ENCODE measurements at places on chromosomes 12 and 14. TPM values are rescaled to one million over a fixed set of nuclear protein-coding genes. Genes with fewer than 3 reads are reported as not detected.
A peak's percentile ranks its signal among the peaks of the same experiment; 100 is the strongest.

- DNase-seq = no peak
These were observed 91.0 kb downstream of the BORCS5 start for GRCh38 chr12:12447837-12448236.

GRCh38 chr12:122951979-122952892 lies 14.0 kb downstream of the ABCB9 start:
- peak; percentile 75 for DNase-seq

DNA sequence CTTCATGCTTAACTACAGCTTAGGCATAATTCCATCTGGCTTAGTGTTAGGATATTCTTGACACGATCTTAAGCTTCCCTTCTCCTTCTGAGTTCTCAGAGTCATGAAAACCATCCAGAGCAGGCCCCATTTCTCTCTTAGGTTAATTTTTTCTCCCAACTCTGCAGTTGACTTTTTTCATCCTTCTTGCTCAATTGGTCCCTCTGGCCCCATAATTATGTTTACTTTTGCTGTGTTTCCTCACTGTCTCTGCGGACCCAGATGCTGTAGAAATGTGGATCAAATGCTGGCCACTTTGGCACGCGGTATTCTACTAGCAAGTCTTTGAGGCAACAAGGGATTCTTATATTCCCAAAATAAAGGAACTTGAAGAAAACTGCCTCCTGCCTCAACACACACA lies 9.5 kb downstream of the TMEM132C start:
- no peak for DNase-seq

GRCh38 chr12:129068684-129069083 lies 215.4 kb downstream of the GLT1D1 start:
- peak; percentile 63 for DNase-seq

DNA sequence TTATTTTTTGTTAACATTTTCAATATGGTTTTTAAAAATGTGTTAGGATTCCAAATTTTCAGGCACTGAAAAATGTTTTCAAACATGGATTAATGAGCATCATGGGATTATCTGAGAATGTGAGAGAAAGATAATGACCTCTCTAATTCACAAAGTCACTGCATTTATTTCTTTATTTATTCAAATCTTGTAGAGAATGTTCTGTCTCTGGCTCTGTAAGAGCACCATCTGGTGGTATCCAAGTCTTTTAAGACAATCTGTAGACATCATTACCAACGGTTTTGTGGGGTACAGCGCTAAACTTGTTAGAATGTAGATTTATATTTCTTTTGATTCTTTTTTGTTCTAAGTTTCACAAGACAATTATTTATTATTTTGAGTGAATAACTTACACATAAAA lies 956.0 kb upstream of the NOVA1 start:
- no peak for DNase-seq

- no peak for DNase-seq
These were observed 29.3 kb downstream of the GRIN2B start for GRCh38 chr12:13952096-13952495.

GRCh38 chr12:47941871-47942613 lies 21.4 kb upstream of the TMEM106C start:
- DNase-seq = peak; percentile 82

DNA sequence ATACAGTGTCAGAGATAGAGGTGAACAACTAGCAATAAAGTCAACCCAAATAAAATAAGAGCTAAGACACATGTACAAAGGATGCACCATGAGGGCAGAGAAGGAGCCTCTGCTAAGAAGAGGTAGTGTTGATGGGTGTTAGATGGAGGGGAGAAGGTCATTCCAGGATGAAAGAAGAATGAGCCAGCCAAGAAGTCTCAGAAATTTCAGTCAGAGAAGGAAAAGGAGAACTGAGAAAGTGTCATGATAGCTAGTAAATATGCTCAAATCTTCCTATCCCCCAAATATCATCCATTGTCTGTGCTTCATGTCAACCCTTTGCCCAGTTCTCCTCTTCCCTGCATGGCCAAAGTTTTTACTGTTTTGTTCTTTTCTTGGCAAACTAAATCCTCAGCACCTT lies 225.2 kb upstream of the BTG1 start:
- no peak for DNase-seq

- no peak for DNase-seq
These were observed 1482.5 kb upstream of the TMEM132C start for GRCh38 chr12:126784328-126784921.

DNA sequence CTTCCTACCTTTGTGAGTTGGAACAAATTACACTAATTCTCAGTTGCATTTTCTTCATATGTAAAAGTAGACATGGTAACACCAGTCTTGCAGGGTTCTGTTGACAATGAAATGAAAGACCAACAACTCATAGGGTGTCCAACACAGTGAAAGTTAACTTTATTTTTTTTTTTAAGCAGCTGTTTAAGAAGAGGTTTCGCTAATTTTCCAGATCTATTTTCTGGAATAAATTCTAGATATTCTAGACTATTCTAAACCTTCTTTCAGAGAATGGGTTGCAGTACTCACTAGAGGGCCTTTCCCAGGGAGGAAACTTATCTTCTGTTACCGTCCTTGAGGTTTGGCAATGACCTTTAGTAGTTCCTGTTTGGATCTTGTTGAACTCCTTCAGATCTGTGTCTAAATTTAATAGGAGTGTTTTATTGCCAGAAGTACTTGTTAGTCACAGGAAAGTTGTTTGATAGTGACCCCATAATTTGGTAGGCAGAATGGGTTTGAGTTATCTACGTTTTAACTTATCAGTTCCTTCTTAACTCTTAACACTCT lies 2.8 kb upstream of the ART4 start:
- DNase-seq = no peak

- no peak for DNase-seq
These were observed 18.4 kb downstream of the AMN start for GRCh38 chr14:102940729-102941362.

- no peak for DNase-seq
These were observed 90.2 kb downstream of the ACTN1 start for GRCh38 chr14:68888883-68889282.

DNA sequence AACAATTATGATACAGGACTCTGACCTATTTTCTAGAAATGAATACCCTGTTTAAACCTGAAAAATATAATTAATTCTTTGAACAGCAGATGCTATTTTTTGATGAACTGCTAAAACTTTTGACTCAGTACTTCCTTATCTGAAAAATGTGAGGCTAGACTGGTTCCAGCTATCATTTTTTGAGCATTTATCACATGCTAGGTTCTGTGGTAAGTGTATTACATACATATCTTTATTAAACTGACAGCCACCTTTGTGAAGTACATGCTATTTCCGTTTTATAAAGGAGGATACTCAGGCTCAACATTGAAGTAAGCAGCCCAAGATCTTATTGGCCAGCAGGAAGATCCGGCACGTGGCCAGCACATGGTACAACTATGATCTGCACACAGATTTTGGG lies 459.8 kb upstream of the SEL1L start:
- no peak for DNase-seq

DNA sequence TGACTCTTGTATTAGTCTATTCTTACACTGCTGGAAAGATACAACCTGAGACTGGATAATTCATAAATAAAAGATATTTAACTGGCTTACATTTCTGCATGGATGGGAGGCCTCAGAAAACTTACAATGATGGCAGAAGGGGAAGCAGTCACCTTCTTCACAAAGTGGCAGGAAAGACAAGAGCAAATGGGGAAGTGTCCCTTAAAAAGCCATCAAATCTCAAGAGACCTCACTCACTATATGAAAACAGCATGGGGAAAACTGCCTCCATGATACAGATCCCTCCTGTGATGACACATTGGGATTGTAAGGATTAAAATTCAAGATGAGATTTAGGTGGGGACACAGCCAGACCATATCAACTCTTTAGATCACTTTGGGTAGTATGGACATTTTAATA lies 83.7 kb downstream of the TMTC3 start:
- DNase-seq = no peak

- no peak for DNase-seq
These were observed 158.0 kb downstream of the PIK3C2G start for GRCh38 chr12:18419311-18419710.

DNA sequence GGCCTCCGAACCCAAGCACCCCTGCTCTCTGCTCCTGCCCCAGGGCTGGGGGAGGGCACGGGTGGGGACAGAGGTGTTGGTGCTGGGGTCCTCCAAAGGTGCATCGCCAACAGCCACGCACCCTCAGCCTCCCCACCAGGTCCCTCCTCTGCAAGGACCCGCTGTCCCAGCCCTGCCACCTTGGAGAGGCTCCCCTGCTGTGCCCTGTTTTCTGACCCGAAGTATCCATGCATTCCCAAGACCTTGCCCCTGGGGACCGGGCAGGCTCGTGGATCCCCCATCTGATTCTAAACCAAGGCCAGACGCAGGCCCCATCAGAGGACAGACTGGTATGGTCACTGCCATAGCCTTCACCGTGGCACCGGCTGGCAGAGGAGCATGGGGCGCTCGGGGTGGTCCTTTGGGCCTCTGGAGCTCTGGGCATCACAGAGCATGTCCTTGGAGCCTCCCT lies 22.7 kb upstream of the BEGAIN start:
- peak; percentile 68 for DNase-seq

GRCh38 chr12:106425061-106425702 lies 67.6 kb downstream of the POLR3B start:
- no peak for DNase-seq

DNA sequence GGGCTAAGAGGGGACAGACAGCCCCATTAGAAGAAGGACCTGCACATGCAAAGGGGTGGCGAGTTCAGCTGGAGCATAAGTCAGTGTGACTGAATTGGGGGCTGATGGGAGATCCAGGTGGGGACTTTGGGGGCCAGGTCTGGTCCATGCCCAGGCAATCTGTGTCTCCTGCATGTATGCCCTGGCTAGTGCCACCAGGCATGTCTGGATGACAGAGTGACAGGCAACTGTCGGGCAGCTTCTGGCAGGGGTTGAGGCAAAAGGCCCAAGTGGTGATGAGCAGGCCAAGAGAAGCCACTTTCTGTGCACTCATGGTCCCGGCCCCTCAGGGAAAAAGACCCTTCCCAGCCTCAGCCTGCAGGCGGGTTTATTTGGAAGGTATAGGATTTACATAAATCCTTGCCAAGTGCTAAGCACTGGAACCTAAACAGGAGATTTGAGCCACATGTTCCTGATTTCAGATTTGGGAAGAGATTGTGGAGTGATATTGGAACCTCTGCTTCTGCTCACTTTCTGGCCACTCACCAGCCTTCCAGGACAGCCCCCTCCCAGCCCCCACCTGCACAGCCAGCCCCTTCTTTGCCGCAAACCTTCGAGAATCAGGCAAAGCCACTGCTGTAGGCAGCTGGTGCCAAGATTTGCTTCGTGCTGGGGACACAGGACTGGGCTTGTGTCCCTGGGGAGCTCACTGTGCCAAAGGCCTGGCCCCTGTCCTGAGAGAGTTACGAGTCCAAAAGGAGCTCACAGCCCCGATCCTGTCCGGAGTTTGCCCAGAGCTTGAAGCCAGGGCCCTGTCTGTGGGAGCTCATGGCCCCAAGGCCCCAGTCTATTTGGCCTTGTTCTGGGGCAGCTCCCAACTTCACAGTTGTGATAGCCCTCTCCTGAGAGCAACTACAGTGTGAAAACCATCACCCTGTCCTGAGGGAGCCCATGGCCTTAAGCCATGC lies 232.5 kb upstream of the RTL1 start:
- DNase-seq = peak; percentile 81

CD27 gene
- 0.16 TPM for total RNA-seq

APOLD1 gene
- 89.7 TPM for total RNA-seq

FLRT2 gene
- 36.5 TPM for total RNA-seq

NEUROD4 gene
- not detected for total RNA-seq

GPR132 gene
- total RNA-seq = 1.3 TPM

AKT1 gene
- total RNA-seq = 90.5 TPM

EFS gene
- 48.4 TPM for total RNA-seq
